NCI-H524 treated with DMSO at 0.1 percent for 48 hours (cell line): ENCODE measurements at places on chromosomes 12 and 14.

DNA sequence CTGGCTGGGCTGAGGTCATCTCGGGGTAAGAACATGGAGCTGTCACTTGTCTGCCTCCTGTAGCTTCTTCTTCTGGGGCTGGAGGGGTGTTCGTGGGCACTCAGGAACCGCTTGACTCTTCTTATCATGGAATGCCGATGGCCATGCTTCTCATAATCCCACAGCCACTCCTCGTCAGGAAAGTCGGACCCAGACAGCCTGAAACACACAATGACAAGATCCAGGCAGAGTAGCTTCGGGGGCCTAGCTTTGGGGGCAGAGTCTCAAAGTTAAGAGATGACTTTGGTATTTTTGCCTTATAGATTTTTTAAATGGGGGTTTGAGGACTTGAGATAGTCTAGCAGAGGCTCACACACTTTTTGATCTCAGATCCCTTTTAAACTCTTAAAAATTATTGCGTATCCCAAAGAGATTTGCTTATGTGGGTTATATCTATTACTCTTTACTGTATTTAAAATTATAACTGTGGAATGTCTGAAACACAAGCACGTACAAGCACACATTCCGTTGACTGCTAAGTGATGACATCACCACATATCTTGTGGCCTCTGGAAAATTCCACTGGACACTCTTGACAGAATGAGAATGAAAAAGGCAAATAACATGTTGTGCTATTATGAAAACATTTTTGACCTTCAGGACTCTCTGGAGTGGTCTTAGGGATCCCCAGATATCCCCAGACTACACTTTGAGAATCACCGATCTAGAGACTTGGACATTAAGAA is 43.3 kb downstream of the BEST3 start:
- DNase-seq = no peak

- DNase-seq = no peak
Measured at GRCh38 chr12:84305144-84305543, 607.5 kb downstream of the SLC6A15 start.

GRCh38 chr12:4933411-4933810 is 23.7 kb downstream of the KCNA1 start:
- no peak for DNase-seq

DNA sequence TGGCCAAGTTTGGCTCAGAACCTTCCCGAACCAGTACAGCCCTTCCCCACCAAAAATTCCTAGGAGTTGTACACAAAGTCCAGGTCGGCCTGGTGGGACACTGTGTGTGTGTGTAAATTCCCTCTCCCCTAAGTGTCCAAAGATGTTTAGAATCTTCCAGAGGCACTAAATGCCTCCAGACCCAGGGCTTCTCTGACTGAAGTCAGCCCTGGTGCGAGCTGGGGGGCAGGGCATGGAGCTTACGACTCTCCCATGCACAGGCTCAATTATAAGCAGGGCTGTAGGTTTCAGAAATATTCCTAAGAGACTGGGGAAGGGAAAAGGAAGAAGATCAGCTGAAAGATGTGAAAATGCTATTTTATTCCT is 106.9 kb upstream of the ATF7IP start:
- no peak for DNase-seq

- peak; percentile 45 for DNase-seq
Measured at GRCh38 chr14:88975926-88976325, 151.5 kb downstream of the TTC8 start.

GRCh38 chr14:37428954-37429353 is 166.1 kb downstream of the FOXA1 start:
- no peak for DNase-seq

GRCh38 chr14:89484051-89484844 is 67.2 kb upstream of the FOXN3 start:
- DNase-seq = no peak

DNA sequence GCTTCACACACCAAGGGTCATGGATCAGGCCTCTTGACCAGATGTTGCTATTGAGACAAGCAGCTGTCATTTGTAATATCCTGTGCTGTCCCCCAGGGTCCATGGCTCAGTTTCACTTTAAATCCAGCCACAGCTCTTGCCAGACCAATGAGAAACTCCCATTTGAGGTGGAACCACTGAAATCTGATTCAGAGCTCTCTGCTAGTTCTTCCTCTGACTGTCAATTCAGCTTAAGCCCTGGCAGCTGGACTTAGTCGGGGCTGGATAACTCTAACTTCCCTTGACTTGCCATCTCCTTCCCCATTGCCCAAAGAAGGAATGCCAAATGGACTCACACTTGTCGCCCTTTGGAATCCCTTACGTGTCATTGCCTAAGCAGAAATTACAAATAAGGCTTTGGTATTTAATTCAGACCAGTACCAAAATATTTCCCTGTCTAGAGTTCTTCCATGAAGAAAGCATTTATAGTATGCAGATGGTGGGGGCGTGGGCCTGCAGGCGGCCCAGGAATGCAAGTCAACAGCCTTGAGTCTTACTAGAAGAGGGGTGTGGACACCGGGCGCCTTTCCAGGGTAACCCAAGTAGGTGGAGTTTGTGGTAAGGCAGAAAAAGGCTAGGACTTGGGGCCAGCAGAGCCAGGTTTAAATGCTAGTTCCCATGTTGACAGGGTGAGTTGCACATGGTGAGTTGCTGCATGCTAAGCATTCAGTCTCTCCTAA is 96.9 kb upstream of the TMPO start:
- DNase-seq = peak; percentile 85

GRCh38 chr12:84732828-84733340 is 179.7 kb downstream of the SLC6A15 start:
- no peak for DNase-seq

GRCh38 chr14:105498430-105499255 is 7.6 kb downstream of the TEDC1 start:
- no peak for DNase-seq

DNA sequence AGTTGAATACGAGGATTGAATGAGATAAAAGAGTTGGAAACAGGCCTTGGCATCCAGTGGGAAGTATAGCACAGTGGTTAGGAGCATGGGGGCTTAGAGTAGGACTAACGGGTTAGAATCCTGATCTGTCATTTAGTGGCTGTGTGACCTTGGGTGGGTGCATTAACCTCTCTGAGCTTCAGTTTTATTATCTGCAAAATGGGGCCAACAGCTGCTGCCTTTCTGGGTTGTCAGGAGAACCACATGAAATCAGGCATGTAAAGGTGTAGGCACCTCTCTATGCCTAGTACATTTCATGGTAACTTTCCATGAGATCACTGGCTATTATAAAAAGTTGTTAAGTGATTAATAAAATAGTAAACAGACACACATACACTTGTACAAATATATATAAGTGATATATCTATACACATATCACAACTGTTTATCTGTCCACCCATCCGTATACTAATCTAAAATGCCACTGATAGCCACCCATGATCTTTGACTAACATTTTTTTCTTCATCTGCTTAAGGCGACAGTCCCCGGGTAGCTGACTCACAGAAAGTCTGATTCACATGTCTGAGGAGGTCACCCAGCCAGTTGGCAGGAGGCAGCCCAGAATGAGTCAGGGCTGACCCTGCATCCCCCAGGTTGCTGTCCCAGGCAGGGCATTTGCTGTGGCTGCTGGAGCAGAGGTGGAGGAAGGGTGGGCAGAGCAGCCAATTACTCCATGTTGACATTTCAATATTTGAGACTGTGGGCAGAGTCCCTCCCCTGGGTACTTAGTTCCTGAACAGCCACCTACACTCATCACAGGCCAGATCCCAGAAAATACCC is 125.6 kb upstream of the NOS1 start:
- DNase-seq = no peak

DNA sequence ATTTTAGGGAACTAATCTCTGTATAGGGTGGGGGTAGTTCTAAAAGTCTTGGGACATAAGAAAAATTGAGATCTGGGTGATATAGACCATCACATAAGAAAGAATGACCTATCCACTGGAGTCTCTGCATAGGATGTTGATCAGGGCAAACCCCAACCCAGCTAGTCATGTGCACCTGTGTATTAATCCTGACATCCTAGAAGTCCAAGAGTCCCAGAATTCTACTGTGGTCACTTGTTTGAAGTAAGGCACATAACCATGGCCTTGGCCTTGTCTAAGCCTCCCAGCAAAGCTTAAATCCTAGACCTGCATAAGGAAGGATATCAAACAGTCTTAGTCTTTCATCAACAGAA is 334.1 kb upstream of the DCN start:
- no peak for DNase-seq

DNA sequence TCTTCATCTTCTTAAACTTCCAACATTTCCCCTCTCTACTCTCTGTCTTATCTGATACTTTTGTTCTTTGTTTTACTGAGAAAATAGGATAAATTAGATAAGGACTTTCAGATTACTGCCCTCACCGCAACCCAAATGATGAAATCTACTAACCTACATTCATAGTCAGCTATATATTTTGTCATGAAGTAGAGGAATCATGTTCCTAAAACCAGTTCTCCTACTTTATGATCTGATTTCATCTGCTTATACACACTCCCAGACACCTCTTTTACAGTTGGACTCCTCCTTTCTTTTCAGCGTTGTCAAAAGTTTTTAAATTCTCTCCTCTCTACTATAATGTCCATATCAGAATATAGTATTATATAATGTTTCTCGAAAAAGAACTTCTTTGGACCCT is 29.7 kb downstream of the MGAT4C start:
- no peak for DNase-seq

- peak; percentile 89 for DNase-seq
Measured at GRCh38 chr12:108475396-108475795, 39.7 kb upstream of the FICD start.

DNA sequence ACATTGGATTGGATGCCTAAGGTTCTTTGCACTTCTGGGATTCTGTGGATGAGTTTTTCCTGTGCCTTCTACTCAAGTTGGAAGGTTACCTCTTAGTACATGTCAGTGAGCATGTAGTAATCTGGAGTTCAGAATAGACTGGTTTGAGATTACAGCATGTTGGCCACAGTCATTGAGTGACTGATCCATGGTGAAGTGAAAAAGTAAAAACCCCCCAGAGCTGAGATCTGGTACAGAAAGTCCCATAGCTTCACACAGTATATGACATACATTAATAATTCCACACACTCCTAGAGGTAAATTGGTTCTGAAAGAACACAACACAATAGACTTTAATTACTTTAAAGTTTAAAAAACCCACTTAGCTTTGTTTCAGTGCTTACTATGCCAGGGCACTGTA is 11.9 kb upstream of the CCND2 start:
- no peak for DNase-seq

DNA sequence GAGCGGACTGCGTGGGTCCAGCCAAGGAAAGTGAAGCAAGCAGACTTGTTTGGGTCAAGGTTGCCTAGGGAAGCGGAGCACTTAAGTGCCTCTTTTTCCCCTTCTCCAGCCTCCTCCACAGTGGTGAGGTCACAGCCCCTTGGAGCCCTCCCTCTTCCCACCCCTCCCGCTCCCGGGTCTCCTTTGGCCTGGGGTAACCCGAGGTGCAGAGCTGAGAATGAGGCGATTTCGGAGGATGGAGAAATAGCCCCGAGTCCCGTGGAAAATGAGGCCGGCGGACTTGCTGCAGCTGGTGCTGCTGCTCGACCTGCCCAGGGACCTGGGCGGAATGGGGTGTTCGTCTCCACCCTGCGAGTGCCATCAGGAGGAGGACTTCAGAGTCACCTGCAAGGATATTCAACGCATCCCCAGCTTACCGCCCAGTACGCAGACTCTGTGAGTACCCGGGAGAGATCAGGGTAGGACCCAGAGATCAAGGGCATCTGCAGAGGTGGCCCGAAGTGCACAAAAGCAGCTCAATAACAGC is at the start of gene TSHR:
Gene TSHR (plus strand): TSS at position 206 of the 526 bp plus-strand sequence. CDS start 60 bp downstream, at position 266.
- no peak for DNase-seq

- no peak for DNase-seq
Measured at GRCh38 chr12:89789862-89790261, 81.2 kb upstream of the ATP2B1 start.

DNA sequence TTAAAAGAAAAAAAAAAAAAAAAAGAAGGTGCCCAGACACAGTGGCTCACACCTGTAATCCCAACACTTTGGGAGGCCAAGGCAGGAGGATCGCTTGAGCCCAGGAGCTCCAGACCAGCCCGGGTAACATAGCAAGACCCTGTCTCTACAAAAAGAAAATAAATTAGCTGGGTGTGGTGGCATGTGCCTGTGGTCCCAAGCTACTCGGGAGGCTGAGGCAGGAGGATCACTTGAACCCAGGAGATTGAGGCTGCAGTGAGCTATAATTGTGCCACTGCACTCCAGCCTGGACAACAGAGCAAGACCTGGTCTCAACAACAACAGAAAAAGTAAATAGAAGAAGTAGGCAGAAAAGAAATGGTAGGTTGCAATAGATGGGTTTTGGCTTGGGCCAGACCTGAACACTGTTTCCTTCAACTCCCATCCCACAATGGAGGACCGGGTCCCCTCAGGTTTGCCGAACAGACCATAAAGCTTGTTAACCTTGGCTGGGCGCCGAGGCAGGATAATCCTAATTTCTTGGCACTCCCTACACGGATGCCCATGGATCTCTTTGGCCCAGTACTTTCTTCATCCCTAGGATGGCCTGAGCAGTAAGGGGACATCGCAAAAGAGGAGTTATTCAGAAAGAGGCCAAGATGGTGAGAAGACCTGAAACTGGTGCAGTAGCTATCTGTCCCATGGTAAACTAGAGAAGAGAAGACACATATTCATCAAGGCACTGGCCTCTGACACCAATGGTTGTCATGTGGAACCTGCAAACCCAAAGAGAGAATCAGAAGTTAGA is 165.5 kb upstream of the CCND2 start:
- no peak for DNase-seq

DNA sequence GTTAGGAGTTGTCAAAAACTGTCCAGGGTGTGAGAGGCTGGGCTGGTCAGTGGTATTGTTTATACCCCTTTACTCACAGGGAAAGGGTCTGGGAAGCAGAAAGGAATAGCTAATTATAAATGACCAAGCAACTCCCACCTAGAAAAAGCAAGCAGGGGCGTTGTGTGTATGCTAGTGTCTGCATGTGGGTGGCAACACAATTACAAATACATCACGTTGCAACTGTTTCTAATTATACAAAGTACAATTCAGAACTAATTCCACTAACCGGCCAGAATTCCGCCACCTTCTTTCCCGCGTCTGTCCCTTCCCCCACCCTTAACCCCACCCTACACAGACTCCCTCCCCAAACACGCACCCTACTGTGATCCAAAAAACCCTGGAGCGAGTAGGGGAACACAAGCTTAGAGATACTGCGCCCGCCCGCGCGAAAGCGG is 2.2 kb downstream of the DPF3 start:
- DNase-seq = peak; percentile 13

DNA sequence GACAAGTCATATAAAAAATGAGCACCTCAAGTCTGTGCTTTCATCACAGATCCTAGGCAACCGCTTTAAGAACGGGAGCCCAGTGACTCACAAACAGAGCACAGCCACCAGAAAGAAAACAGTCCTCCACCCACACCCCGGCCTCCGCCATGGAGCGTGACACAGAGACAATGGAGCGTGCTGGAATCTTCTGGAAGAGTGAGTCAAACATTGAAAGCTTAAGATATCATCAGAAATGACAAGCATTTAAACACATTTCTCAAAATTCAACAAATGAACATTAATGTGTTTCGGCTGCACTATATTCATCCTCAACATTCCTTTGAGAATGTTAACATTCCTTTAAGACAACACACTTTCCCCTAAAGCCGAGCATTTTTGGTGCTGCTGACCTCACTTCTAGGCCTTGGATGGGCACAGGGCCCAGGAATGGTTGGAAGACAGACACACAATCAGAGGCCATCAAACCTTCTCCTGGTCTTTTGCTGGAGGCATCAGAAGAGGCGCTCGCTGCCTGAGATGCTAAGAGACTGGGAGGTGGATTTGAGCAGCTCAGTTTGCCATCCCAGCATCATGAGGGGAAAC is 23.6 kb upstream of the TMEM132D start:
- no peak for DNase-seq

GRCh38 chr14:66137081-66137480 is 349.1 kb upstream of the CCDC196 start:
- DNase-seq = no peak
